Astrocyte of the spinal cord (primary cell): ENCODE measurements at places on chromosomes 2 and 18.

GRCh38 chr18:1806884-1807615 is 764.3 kb downstream of the METTL4 start:
- no peak for DNase-seq

GRCh38 chr18:8477615-8478014 is 131.6 kb upstream of the RAB12 start:
- no peak for DNase-seq

DNA sequence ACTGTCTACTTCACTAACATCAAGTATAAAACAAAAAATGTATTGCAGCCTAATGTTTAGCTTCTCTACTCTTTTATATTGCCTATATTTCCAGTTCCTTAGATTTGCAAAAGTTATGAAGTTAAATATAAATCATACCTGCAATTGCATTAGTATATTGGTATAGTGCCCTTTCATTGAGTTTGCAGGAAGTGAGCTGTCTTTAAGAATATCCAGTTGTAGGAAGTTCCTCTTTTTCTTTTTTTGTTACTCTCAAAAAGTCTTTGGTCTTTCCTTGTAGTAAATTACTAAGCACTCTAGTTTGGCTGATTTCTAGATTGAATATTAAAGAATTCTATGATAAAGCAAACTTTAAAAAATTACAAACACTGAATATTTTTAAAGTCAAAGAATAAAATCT is 71.3 kb upstream of the FN1 start:
- DNase-seq = no peak

DNA sequence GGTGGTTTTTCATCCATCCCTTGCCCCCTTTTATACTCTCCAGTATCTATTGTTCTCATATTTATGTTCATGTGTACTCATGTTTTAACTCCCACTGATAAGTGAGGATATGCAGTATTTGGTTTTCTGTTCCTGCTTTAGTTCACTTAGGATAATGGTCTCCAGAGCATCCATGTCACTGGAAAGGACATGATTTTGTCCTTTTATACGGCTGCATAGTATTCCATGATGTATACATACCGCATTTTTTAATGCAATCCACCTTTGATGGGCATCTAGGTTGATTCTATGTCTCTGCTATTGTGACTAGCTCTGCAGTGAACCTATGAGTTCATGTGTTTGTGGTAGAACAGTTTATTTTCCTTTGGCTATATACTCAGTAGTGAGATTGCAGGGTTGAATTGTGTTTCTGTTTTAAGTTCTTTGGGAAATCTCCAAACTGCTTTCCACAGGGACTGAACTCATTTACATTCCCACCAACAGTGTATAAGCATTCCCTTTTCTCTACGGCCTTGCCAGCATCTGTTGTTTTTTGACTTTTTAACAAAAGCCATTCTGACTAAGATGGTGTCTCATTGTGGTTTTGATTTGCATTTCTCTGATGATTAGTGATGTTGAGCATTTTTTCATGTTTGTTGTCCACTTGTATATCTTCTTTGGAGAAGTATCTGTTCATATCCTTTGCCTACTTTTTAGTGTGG is 420.2 kb downstream of the THSD7B start:
- peak; percentile 62 for DNase-seq

DNA sequence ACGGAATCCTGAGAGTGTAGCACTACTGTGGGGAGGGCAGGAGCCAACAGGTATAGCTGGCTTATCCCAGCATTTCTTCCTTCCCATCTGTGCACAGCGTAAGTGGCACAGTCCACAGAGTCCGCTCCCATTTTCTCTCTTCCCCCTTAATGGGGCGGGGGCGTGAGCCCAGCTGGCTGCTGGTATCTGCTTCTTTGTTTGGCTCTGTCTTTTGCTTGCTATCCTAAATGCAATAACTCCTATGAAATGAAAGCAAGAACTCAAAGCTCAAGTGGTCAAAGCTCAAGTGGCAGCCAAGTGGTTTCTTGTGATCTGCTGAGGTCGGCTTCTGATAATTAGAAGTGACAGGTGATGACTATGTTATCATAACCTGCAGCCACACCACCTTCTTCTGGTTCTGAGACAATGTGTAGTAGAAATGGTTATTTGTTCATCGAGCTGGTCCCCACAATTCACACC is 192.7 kb downstream of the PLCL1 start:
- no peak for DNase-seq

GRCh38 chr18:50330176-50330575 is 42.7 kb upstream of the CXXC1 start:
- no peak for DNase-seq
